GM23338 (cell line): ENCODE measurements at places on chromosomes 12 and 14.

DNA sequence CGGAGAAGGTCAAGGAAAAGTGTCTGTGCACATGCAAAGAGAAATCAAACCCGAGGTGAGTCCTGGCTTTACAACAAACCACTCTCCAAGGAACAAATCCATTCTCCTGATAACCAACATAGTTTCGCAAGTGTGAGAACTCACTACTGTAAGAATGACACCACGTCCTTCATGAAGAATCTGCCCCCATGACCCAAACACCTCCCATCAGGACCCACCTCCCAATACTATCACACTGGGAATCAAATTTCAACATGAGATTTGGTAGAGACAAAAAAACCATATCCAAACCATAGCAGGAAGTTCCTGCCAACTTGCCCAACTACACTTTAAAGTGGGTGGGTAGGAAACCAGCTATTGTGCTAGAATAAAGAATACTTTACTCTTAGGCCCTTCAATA lies 2.4 kb upstream of the ERC1 start:
- no peak for DNase-seq

DNA sequence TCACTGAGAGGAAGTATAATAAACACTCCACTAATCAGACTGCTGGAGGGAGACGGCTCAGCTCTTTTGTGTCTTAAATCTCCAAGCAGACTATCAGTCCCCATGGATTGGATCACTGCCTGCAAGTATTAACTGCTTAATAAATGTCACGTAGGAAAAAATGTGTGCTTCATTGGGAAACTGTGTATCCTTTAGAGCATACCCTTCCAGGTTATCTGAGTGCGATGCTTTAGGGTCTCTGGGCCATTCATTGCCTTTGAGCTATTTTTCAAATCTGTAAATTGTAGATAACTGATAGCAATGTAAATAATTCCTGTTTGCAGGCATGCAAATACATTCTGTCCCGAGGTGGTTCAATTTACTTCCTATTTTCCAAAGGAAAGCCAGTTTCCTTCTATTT lies 45.0 kb upstream of the VASH1 start:
- no peak for DNase-seq

DNA sequence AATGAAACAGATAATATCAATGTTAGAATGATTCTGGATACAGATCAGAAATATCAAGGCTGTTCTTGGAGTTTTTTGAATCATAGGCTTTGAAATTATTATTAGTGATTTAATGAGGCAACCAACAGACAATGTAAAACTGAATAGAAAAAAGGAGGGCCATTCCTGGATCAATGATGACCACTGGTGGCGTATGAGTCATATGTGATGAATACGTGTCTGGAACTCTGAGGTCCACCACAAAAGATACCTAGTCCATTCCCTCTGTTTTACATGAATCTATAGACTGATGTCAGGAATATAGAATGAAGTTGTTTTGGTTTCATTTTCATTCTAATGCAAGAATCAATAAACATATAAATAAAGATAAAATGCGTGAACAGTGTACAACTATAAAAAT lies 78.3 kb upstream of the RTL1 start:
- no peak for DNase-seq

DNA sequence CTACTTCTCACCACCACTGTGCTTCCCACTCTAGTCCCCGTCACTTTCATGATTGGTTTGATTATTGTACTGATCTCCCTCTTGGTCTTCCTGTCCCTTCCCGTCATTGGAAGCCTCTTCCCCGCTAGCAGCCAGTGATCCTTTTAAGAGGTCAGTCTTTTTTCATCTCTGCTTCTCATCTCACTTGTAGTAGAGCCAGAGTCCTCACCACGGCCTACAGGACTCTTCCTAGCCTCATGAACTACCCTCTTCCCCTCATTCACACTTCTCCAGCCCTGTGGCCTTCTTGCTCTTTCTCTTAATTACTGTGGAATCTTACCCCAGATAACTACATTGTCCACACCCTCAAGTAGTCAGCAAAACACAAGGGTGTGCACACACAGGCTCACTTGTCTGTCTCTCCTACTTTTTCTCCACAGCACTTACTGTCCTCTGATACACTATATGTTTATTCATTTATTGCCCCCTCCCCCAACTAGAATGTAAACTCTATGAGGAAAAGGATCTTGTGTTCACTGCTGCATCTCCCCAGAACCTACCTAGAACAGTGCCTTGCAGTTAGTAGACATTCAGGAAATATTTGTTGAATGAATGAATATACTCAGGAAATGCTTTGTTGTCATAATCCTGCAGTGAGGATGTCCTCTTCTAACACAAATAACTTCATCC lies 66.3 kb downstream of the CKB start:
- DNase-seq = no peak

DNA sequence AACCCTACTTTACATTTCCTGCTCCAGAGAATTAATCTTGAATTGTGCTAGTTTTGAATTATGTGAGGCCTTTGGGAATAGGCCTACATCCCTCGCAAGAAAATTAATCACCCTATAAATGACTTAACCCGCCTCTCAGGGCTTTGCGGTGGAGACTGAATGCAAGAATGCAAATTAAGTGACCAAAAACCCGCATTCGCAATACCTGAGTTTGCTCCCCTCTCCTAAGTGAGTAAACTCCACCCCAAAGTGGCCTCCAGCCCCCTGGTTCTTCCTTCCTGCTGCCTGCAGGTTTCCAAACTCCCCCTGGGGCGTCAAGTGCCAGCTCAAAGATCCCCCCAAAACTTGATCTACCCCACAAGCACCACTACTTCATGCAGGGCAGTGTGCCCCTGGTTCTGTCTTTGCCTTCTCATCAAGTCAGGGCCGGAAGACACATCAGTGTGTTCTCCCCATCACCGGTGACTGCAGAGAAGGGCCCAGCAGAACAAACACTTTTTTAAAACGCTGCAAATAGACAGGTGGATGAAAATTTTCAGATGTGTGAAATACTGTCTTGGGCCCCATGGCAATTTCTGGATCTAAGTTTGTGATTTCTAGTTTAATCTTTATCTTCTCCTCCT lies 644.7 kb downstream of the VRK1 start:
- DNase-seq = no peak

GRCh38 chr14:58428118-58428683 lies 682 bp downstream of the KIAA0586 start:
- DNase-seq = peak; percentile 53

DNA sequence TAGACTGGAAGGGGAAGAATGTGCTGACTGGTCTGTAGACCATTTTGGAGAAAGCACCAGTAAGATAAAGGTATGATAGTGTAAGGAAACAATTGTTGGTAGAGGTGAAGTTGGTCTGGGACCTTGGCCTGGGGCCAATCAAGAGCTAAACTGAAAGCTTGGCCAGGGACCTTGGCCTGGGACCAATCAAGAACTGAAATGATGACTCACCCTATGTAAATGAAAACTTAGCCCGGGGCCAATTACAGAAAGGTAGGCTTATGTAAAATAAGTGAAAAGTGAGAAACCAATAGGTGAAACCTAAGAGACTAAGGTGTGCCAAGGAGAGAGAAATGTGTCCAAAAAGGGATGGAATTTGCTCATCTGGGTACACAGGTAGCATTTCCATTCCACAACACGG lies 776.0 kb downstream of the C12orf50 start:
- no peak for DNase-seq

GRCh38 chr12:88753707-88754106 lies 173.4 kb upstream of the KITLG start:
- DNase-seq = no peak

DNA sequence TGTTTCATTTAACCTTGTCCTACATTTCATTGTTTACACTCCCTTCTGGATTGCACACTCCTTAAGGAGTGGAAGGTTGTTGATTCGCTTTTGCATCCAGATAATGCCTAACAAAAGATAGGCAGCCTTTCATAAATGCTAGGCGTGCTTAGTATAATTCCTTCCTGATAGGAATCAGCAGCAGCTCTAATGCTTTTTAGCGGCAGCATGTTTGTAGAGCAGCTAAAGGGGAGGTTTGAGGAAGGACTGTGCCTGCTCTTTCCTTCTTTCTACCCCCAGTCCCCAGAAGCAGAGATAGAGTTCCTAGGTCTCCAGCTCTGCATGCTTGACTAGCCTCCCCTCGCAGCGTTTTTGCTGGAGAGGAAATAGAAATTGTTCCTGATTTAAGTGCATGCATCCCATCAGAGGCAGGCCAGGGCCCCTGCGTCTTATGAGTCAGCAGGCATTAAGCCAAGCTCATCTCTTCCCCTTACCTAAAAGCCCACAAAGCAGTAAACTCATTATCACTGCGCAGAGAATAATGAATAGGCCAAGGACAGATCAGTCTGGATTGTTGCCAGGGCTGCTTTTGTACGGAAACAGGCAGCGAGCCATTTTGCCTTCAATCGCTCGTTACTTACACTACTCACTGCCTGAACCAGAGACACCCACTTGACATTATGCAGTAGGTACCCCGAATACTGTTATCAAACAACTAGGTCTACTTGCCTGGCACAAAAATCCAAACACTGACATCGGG lies 14.0 kb upstream of the TBPL2 start:
- no peak for DNase-seq

DNA sequence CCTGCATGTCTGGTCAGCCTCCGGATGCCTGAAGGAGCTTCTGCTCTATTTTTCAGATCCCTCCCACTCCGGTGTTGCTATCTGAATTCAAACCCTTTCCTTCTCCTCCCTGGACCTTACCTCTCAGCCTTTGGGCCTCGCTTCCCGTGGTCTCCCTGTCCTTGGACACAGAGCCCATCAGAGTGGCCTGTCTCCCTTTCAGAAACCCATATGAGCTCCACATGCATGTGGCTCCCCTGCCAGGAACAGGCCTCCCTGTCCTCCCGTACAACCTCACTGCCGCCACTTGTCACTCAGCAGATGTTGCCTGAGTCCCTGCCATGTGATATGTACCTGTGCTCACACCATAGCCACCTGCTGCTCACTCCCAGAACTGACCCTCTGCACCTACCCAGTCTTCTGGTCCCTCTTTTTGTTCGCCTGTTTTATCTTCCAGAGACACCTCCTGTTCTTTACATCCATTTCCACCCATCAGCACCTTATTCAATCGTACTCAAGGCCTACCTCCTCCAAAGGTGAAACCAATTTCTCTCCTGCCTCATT lies 182.5 kb downstream of the ZFP36L1 start:
- DNase-seq = no peak

GRCh38 chr14:81122326-81122725 lies 98.4 kb downstream of the GTF2A1 start:
- DNase-seq = no peak

DNA sequence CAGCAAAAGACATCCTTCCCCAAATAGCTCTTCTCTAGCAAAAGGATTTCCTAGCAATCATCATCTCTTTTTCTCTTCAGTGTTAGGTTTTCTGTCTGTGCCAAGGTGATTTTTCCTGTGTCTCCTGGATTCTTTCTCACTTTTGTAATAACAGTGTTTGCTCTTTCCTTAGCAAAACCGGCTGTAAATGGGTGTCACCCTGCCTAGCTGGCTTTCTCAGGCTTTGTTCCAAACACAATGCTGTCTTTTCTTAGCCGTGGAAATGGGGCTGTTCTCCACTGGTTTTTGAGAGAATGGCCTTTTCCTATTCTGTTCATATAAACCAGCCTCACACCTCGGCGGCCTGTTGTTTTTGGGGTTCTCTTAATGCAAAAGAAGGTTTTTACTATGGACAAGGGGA lies 21.9 kb downstream of the JDP2 start:
- no peak for DNase-seq

- DNase-seq = peak; percentile 14
Observed at GRCh38 chr12:105820429-105821125, 318.2 kb downstream of the NUAK1 start.

DNA sequence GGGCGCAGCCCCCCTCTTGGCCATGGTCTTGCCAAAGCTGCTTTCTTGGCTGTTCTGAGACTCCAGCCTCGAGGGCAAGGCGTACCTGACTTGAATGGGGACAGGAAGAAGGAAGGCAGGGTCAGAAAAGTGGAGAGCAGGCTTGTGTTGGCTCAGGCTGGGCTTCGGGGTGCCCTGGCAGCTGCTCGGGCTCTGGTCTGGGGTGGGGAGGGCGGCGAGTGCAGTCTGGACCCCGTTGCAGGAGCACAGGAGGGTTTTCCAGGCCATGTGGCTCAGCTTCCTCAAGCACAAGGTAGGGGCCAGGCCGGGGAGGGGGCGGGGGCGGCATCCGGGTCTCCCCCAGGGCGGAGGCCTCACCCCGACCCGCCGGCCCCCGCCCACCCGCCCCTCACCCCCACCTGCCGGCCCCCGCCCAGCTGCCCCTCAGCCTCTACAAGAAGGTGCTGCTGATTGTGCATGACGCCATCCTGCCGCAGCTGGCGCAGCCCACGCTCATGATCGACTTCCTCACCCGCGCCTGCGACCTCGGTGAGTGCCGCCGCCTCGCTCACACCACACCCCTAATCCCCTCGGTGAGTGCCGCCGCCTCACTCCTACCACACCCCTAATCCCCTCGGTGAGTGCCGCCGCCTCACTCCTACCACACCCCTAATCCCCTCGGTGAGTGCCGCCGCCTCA lies 4.2 kb downstream of the NOC4L start:
- DNase-seq = no peak

- DNase-seq = no peak
Observed at GRCh38 chr12:15534322-15534721, 212.0 kb downstream of the PTPRO start.

DNA sequence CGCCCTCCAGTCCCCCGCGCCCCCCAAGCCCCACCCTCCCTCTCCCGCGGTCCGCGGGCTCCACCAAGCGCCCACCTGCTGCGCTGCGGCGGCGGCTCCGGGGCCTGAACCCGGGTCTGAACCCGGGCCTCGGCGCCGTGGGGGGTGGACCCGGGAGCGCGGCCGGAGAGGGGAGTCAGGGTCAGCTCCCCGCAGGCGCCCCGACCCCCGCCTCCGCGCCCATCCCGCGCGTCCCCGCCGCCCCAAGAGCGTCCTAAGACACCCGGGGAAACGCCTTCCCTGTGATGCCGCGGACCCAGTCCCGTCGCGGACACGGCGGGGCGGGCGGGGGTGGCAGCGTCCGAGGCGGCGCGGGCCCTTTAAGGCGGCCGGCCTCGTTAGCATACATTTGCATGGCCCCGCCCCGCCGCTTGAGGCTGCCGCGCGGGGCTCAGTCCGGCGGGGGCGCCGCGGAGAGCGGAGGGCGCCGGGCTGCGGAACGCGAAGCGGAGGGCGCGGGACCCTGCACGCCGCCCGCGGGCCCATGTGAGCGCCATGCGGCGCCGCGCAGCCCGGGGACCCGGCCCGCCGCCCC lies at the start of gene MMP17:
MMP17 (plus strand) TSS at position 433 of the 574 bp plus-strand sequence; CDS start at position 535, 102 bp downstream.
- DNase-seq = peak; percentile 94

DNA sequence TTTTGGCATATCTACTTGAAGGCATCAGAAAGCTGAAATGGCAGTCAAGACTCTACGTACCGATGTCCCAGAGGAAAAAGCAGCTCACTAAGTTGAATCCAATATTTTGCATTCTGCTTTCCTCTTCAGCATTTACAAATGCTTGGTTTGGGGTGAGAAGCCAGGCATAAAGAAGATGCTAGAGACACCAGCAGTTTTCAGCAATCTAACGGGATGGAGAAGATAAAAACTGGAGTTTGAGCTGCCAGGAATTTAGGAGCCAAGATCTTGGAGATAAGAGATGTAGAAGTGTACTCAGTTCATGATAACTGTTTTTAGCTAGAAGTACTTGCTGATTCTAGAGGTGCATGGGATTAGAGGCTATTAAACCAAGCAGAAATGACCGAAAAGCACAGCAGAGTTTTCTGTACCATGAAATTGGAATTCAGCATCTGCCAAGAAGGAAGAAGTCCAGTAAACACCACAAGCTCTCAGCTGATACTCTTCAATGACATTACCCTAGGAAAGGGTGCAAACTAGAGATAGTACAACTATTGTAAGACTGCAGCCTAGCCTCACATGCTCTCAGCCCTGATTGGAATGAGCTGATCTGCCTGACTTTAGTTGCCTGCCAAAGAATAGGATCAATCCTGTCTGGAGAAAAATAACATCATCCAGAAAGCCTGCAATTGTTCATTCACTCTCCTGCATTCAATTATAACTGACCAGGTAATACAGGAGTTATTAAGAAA lies 7.4 kb upstream of the ALDH1L2 start:
- no peak for DNase-seq
